ENCODE measurements at places on chromosomes 11 and 22.

GRCh38 chr22:29604076-29604360 is 585 bp downstream of the NF2 start:
- no peak for DNase-seq

DNA sequence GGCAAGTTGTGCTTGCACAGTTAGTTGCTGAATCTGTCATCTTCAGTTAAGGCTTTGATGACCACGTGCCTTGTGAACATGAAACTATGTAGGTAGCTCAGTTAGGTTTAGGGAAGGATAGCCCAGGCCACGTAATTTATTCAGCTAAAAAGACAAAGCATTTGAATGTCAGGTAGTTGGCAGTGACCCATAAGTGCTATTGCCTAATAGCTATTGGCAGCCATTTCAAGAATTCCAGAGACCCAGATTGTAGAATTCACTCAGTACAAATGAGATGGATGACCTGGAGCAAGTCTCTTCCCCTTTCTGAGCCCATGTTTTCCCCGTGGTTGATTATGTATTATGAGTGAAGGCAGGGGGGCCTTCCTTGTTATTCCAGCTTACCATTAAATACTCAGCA is 265.3 kb upstream of the ANO5 start:
- no peak for DNase-seq

GRCh38 chr22:18152519-18152918 is 2.5 kb downstream of the USP18 start:
- DNase-seq: no peak

- no peak for DNase-seq
These were observed 10.7 kb downstream of the CD6 start for GRCh38 chr11:60982184-60982583.

GRCh38 chr22:36204001-36204631 is 2.5 kb upstream of the APOL4 start:
- no peak for DNase-seq

GRCh38 chr11:2355000-2355644 is 22.0 kb upstream of the CD81 start:
- no peak for DNase-seq

GRCh38 chr22:26751217-26751616 is 93.8 kb downstream of the MIAT start:
- DNase-seq: no peak

DNA sequence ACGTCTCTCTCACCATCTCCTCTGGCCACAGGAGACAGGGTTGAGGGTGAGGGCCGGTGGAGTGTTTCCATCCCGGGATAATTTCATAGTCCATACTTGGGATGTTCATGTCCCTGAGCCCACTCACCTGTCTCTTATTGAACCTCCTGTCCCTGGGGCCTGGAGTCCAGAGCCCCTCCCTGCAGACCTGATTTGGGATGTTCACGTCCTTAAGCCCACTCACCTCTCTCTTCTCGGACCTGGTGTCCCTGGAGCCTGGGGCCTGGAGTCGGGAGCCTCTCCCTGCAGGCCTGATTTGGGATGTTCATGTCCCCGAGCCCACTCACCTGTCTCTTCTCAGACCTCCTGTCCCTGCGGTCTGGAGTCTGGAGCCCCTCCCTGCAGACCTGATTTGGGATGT is 868.2 kb downstream of the BRD1 start:
- DNase-seq: no peak

DNA sequence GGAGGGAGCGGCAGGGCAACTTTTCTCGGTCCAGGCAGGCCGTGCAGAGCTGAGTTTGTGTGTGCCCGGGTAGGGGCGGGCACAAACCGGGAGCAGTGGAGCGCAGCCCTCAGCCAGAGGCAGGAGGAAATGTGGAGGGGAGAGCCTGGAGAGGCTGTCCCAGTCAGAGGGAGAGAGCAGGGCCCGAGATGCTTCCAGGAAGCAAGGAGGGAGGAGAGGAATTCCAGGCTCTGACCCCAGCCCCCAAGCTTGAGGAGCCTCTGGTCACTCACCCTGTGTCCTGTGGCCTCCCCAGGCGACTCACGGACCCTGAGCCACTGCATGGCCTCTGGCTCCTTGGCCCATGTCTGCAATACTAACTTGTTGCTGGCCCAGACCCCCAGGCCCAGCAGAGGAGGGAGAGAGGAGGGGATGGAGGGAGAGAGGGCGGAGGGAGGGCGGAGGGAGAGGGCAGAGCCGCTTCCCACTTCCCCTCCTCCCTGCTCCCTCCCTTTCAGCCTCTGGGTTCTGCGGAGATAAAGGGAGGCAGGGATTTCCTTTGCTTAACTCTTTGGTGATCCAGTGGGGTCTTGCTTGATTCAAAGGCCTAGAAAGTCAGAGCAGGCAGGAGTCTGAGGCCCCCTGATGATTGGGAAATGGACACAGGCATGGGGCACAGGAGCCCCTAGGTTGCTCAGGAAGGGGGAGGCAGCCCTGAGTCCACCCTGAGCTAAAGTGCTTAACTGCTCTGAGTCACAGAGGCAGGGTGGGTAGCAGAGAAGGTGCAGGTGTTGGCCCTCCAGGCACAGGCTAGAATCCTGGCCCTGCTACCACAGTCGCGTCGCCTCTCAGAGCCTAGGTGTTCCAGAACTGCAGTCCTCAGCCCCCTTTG is at the start of gene C1QTNF6:
C1QTNF6 (minus strand) TSS at position 357 of the 871 bp plus-strand sequence; CDS start at position 323, 34 bp downstream.
- DNase-seq: no peak

DNA sequence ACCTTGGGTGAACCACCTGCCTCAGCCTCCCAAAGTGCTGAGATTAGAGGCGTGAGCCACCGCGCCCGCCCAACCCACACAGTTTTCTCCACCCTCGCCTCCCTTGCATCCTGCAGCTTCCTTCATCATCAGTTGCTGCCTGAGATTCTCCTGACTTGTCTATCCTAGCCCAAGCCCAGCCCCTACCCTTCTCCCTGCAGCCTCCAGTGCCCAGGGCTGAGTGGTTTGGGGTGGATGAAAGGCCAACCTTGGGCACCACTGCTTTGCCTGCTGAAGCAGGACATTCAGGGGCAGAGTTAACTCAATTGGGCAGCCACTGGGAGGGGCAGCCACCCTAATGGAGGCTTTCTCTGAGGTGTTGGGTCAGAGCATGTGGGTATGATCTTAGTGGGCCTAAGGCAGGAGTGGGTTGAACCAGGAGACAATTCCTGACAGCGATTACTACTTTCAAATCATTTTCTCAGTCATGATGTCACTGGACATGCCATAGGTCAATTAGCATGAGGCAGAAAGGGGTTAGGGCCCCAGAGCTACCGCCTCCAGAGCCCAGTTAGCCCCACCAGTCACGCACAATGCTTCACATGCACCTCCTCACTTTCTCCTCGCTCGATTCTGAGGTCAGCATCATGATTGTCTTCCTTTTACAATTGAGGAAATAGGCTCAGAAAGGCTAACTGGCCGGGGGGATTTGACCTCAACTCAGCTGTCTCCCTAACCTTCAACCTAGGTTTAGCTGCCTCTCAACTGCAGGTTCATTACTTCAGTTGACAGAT is 1.0 kb upstream of the FKBP2 start:
- no peak for DNase-seq

GRCh38 chr11:67344264-67344663 is 9.1 kb downstream of the POLD4 start:
- no peak for DNase-seq

DNA sequence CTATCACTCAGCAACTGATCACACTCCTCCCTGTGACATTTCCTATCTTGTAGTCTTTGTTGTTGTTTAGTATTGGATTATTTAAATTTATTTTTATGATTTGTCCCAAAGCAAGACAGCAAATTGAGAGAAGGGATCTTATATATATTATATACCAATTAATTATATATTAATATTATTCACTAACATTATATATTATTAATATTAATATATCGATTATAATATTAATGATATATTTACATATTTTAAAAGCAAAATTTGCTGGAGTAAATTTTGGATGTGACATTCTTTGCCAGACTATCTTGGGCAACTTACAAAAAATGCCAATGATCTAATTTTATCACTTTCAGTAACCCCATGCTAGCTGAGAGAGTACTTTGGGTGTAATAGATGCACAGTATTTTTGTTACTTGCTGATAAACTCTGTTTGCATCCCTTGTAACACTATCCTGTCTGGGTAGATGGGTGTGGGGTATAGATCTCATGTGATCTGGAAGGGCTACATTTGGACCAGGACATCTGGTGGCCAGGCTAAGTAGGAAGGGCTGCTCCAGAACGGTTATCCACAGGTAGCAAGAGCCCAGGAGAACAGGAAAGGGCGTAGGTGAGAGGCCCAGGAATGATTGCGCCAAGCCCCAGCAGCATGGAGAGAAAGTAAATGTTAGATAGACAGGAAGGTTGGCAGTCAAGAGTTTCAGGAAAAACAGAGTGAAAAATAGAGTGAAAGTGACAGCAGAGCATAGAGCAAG is 608.6 kb upstream of the KIRREL3 start:
- no peak for DNase-seq

DNA sequence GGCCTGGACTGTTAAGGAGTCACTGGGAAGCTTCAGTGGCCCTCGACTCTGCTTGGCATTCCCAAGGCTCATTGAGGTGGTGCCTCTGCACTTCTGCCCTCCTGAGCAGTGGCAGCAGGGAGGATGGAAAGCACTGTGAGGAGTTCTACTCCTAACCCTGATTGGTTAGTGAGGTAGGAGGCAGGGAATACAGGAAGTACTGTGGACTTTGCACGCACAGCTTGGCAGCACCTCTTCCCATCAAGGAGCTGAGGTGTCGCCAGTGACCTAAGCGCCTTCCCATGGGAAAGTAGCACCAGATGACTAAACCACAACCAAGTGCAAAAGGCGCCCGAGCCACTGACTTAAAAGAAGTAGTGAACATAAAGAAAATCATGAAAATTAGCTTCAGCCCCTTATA is 152.5 kb upstream of the CADM1 start:
- DNase-seq: no peak

DNA sequence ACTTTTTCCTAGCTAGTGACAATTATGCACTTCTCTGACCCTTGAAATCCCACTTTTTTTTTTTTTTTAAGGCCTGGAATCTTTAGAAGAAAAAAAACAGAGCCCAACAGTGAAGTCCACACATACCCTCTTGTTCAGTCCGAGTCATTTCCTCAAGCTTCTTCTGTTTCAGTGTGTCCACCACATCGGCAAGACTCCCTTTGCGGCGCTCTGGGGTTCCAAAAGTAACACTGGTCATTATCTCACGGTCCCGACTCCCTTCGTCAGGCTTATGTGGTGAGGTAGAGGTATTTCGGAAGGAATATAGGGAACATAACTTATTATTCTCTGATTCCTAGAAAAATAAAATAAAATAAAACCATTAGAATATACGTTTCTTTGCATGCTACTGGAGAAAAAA is 38.0 kb downstream of the SOX6 start:
- no peak for DNase-seq

DNA sequence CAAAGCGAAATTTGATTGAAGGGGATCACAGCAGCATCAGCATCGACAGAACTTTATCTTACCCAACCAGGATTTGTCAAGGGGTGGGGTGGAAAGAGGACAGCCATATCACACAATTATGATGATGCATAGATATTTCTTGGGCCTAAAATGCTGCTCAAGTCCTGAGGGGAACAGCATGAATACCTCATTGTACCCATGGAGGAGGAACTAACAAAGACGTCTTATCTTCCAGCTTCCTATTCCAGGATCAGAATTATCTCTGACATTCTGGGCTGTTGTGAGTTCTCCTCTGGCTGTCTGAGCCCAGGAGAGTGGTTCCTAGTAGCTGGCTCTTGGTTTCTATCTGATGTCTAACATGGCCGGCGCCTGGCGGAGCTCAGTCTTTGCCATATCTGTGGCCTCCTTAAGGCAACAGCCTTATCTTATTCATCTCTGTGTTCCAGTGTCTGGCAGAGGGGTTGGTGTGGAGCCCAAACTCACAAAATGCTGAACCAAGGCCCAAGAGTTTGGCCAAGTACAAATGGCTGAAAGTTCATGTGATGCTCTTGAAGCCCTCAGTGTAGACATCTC is 68.2 kb upstream of the TIMP3 start:
- no peak for DNase-seq

GRCh38 chr22:39992088-39992826 is 2.5 kb upstream of the FAM83F start:
- no peak for DNase-seq

DNA sequence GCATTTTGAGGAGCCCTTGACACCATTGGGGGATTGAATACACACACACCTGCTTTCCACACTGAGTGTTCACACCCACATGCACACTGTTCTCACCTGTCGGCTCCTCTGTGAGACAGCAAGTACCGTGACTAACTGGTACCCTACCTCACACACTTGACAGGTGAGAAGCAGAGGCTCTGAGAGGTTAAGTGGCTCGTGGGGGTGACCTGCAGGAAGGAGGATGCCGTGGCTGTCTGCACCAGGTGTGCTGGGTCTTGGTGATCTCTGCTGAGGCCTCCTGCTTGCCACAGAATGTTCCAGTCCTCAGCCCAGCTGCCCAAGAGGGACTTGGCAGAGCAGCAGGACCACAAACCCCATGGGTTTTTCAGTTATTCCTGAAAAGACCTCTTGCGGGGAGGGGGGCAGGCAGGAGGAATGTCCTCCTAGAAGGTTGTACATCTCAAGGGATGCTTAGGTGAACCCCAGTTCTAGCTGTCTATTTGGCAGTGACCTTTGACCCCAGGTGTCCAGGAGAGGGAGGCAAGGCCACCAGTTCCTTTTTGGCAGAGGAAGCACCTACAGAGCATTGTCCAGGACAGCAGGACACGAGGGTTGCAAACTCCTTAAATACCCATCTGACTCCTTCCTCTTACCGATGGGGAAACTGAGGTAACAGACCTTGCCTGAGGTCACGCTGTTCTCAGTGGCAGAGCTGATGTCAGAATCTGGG is 66.0 kb downstream of the SHISAL1 start:
- DNase-seq: no peak

DNA sequence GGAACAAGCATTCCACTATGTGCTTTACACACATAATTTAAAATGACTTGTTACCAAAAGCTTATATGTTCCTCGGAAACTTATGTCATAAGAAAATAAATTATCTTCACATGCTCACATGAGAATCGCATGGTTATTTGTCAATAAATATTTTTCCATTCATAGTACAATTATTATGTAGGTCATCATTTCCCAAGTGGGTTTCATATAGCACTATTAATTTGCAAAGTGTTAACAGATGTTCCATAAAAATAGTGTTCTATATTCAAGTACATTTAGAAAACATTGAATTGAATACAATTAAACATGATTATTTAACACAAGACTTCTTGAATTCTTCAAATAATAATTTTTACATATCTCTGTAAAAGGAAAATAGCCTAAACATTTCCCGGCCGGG is 23.9 kb downstream of the LRRC4C start:
- DNase-seq: no peak

Data from epithelial cell of prostate (primary cell).